Epithelial cell of esophagus (primary cell): ENCODE measurements at places on chromosomes 1 and 21.

GRCh38 chr1:46492269-46492853, 2.7 kb downstream of the DMBX1 start:
- no peak for DNase-seq

- DNase-seq = no peak
These were observed 1.1 kb downstream of the PGD start for GRCh38 chr1:10400013-10400412.

DNA sequence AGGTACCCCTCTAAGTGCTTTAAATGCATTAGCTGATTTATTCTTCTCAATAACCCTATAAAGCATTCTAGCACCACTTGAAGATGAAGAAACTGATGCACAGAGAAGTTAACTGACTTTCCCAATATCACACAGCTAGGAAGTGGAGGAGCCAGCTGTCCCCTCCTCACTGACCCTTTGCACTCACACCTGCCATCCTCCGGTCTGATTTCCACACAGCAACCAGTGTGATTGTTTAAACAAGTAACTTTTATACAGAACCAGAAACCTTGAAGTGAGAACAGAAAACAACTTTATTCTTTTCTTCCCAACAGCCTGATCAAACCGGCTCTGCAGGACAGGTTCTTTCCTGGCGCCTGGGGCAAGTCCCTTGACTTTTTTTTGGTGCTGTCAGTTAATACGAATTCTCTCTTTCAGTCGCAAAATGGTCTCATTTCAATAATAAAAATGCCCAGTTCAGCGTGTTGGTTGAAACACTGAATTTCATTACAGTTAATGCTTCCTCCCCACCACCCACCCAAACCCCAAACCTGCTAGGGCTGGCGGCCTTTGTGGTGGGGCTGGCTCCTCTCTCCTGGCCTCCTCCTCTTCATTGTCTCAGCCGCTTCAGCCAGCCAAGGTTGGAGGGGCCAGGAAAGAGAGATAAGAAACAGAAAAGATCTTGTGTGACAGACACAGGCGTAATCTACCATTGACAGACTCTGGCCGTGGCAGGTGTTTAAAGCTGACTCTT, 26.4 kb upstream of the EEIG2 start:
- peak; percentile 42 for DNase-seq

DNA sequence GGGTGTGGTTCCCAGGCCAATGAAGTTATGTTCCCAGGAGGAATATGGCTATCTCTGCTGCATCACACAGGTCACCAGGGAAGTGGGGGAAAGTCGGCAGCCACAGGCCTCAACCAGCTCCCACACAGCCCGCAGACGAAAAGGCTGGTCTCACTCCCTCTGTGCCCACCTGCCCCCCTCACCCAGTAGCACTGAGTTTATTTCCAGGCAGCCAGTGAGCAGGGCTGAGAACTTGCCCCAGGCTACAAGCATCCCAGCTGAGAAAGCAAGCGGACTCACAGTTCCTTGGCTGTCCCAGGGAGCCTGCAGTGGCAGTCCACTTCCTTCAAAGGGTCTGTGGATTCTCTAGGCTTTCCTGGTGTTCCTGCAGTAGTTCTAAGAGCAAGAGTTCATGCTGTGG, 68.9 kb downstream of the SLC5A9 start:
- no peak for DNase-seq

GRCh38 chr1:210214573-210215409, 17.8 kb upstream of the SERTAD4 start:
- DNase-seq = peak; percentile 21

DNA sequence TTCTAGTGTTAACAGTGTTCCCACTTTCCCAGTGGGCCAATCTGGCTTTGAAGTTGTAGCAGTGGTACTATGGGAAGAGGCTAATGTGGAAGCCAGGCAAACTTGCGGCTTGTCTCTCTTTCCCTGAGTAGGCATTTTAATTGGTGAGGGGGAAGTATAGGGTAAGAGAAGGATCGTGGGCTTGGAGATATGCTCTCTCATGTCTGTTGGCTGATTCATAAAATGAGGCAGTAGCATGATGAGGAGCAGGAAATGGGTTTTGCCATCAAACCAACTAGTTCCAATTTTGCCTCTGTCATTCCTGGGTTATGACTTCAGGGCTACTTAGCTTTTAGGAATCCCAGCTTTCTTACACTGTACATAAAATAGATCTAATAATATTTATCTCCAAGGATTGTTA, 12.1 kb downstream of the C8A start:
- DNase-seq = peak; percentile 57

- peak; percentile 26 for DNase-seq
These were observed 48.8 kb downstream of the CACNA1E start for GRCh38 chr1:181531951-181532600.

GRCh38 chr1:22711071-22711470, 432 bp downstream of the EPHB2 start:
- DNase-seq = peak; percentile 17

- no peak for DNase-seq
These were observed 680.1 kb downstream of the MATN1 start for GRCh38 chr1:30043256-30043655.

GRCh38 chr1:55275941-55276341, 60.8 kb upstream of the USP24 start:
- peak; percentile 36 for DNase-seq

- no peak for DNase-seq
These were observed 39.5 kb upstream of the ST6GALNAC3 start for GRCh38 chr1:76035053-76035452.

- DNase-seq = no peak
These were observed 54.4 kb upstream of the STUM start for GRCh38 chr1:226494092-226494609.

- no peak for DNase-seq
These were observed 144.2 kb downstream of the HLX start for GRCh38 chr1:221023482-221023881.

DNA sequence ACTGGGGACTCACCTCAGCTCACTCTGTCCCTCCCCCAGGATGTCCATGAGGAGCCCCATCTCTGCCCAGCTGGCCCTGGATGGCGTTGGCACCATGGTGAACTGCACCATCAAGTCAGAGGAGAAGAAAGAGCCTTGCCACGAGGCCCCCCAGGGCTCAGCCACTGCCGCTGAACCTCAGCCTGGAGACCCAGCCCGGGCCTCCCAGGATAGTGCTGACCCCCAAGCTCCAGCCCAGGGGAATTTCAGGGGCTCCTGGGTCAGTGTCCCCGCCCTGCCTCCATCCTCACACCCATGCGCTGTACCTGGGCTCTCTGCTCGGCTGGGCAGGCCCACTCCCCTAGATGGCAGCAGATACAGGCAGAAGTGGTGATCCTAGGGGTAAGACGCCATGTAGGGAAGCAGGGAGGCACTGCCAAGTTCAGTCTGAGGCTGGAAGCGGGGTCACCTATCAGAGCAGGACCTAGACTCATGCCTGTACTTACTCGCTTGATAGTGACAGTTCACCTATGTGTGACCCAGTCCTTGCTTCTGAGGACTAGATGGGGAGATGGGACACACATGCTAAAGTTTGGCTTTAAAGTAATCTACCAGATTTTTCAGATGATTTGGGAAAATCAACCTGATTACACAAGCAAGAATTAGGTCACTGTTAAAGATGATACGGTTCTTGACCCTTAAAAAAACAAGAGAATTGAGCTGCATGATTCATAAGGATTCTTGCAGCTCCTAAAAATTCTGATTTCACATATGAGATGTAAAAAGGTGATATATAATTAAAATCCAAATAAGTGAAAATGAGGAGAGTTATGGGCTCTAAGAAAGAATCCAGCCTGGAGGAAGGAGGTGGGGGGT, 38.7 kb downstream of the ETNK2 start:
- DNase-seq = no peak

GRCh38 chr1:82934074-82934473, 1064.9 kb downstream of the TTLL7 start:
- DNase-seq = no peak

DNA sequence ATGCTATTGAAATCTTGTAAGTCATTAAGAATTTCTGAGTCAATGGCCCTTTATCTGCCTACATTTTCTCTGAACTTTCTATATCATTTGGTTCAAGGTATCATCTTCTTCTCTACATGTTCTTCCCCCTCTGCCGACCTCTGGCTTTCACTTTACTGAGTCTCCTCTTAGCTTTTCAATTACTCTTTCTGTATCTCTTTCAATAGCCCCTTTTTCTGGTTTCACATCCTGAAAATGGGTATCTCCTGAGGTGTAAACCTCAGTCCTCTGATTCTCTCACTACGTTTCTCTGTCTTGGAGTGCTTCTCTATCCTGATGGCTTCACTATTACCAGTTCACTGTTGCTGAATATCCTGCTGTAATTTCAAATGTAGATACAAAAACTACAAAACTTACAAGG, 98.9 kb downstream of the LYST start:
- no peak for DNase-seq

GRCh38 chr1:111784273-111784901, 28.7 kb downstream of the DDX20 start:
- no peak for DNase-seq

DNA sequence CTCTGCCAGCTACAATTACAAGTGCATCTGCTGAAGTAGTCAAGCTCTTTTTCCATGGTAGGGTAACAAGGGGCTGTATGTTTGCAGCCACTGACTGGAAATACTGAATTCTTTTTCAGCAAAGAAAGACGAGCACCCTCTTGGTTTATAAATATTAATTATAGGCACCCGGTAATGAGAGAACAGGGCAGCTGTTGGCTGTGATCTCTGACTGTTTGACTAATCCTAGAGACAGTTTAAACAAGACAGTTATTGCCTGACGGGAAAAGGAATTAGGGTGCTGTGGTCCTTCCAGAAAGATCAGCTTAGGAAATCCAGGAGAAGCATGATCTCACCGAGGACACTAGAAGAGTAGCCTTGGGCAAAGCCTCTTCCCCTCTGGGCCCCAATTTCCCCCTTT, 183.7 kb upstream of the ZC3H12A start:
- no peak for DNase-seq

DNA sequence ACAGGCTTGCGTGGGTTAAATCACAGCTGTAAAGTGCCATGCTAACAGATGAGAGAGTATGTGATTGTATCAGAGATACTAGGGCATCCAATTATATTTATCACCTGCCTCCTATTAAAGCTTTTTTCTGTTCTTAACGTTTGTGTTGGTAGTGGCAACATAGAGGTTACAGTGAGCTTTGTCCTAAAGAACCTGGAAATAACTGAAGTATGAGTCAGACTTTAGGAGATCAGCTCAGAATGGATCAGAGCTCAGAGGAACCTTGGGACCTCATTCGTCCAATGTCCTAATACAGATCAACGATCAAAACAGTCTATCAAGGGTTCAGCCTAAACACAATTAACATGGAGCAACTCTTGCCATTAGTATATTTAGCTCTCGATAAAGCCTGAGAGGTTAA, 81.0 kb downstream of the RGS7 start:
- DNase-seq = no peak

DNA sequence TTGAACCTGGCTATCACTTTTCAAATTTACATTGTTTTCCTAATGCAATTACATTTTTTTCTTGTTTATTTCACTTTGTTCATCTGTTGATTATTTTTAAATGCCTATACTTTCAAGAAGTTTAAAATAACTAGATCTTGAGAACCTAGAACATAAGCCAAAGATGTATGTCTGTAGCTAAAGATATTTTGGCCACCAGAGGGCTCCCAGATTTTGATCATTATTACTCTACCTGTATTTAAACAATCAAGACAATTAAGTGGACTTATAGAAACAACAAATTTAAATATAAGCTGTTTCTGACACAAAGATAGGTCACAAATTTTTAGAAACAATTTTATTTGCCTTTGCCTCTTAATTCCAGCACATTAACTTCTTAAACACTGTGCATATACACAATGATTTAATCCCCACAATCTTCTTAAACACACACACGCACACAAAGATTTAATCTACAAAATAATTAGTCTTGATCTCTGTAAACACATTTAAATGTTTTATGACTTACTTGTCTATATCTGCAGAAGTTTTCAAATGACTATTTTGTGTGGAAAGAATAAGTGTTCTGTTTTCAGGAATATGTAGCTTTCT, 380.0 kb downstream of the DSCAM start:
- peak; percentile 60 for DNase-seq
